ENCODE measurements at places on chromosomes 7 and 10.

GRCh38 chr10:61990761-61991135, 89.2 kb downstream of the ARID5B start:
- no peak for DNase-seq

- DNase-seq: peak; percentile 50
Measured at GRCh38 chr10:110410329-110411046, 87.2 kb upstream of the DUSP5 start.

DNA sequence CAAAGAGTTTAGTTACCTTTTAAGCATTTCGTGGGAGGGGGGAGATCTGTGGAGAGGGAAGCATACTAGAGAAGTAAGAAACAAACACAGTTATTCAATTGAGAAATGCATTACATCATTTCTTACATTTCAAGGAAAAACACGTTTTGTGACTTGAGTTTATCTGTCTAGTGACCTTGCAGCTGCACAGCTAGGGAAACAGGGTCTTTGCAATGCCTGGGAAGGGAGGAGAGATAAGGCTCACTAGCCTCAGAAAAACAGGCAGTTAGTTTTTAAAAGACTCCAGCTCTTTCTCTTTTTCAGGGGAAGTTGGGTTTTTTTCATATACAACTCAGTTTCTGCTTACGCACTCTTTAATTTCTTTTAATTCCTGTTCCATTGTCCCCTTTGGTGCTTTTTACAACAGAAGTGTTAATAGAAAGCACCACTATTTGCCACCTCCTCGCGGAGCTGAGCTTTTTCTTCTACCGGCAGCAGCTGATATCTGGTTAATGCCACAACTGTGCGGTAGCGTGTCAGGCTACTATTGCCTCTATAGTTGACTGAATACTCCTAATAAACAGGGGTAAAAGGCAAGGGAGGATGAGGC, 5.6 kb downstream of the CYP3A43 start:
- no peak for DNase-seq

DNA sequence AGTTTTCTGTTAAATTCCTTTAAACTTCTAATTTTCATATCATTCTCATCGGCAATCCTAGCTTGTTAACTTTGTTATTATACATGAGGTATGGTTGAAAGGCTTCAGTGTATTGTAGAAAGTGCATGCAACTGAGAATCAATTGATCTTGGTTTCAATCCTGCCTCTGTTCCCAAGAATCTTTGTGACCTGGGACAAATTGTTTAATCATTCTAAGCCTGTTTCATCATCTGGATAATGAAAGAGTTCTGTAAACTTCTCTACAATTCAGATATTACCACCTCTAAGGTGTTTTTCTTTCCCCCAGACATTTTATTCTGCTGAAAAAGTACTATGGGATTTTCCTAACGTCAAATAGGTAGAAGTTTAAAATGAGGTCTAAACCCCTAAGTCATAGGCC, 179.0 kb downstream of the RNLS start:
- DNase-seq: no peak

DNA sequence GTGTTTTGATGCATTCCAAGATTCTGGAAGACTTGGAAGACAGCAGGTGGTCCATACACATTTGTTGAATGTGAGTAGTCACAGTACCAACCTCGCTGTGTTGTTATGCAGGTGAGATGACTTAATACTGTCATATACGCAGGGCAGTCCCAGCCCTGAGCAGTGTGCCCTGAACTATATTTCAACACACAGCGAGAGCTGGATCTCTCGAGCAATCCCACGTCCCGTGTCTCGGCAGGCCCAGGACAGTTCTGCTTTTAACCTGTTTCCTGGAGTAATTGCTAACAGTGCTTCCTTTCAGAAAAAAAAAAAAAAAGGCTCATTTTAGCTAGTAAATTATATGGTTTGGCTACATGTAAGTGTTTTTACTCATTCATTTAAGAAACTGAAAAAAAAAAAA, 179.7 kb downstream of the PRKCQ start:
- peak; percentile 78 for DNase-seq

- no peak for DNase-seq
Measured at GRCh38 chr7:140683657-140684056, 10.9 kb downstream of the ADCK2 start.

DNA sequence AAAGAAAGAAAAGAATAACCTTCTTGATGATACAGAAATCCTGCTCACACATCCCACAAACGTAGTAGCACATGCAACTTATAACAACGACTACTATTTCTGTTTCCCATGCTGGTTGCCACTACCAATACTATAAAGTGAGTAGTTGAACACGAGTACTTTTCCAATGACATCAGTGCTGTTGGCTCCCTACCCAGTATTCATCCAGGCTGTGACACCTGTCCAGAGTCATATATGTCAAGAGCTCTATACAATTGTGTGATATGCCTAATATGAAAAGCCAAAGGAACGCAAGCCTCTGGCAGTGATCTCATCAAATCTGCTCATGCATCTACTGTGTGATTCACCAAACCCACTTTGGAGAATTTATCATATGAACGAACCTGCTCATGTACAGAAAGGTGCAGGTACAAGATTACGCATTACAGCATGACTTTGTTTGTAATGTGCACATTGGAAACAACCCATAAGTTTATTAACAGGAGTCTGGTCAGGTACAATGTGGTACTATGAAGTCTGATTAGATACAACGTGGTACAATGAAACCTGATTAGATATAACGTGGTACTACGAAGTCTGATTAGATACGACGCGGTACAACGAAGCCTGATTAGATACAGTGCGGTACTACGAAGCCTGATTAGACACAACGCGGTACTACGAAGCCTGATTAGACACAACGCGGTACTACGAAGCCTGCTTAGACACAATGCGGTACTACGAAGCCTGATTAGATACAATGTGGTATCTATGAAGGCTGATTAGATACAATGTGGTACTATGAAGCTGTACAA, 5.8 kb upstream of the ITIH5 start:
- DNase-seq: no peak

DNA sequence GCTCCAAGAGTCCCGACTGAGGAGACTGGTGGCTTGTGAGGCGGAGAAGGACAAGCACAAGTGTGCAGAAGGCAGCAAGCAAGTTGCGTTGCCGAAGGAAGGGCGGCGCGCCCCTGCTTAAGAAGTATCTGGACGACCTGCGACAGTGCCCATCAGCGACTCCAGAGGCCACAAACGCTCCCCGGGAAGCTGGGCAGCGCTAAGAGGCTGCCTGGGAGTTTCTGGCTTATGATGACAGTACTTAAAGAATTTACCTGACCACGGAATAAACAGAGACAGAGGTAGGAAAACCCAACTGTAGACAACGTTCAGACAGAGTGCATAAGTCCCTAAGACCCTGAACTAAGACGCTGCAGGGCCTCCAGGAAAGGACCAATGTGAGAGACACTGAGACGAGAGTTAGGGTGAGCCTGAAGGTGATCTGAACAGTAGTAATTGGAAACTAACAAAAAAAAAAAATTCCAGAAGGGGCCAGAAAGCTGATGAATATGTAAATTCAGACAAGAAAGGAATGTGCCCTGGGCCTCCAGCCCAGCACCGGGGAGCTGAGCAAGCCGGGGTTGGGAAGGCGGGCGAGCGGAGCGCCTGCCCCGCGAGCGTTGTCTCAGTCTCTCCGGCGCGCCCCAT, 1.0 kb downstream of the OSBPL3 start:
- no peak for DNase-seq

DNA sequence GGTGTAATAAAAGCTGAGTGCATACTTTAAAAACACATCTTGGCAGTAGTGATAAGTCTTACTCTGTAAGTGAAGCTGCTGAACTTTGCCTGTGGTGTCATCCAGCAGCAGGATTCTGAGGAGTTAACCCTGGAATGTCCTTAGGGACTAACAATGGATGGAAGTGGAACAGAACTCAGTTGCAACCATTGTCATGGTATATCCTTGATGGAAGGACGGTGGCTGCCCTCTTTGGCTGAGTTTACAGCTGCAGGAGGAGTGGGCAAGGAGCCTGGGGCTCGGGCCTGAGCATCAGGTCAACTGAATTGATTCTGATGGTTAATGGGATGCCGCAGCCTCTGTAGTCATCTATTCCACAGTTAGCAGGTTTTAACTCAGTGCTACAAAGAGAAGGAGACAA, 56.2 kb downstream of the MRC1 start:
- DNase-seq: no peak

DNA sequence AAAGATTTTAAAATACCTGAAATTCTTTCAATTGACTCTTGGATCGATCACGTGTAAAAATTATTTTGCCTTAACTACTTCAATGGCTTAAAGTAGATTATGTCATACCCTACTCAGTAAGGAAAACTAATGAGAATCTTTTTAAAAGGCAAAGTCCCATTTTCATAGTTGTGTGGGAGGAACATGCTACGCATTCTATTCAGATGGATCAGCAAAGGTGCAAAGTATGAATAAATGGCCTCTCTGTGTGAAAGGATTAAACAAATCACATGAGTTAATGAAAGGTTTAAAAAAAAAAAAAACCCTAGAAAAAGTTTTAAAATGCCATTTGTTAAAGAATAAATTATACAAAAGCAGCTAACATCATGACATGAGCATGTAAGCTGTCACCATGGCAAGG, 77.1 kb downstream of the ENO4 start:
- DNase-seq: no peak

- no peak for DNase-seq
Measured at GRCh38 chr7:26723129-26723528, 141.3 kb downstream of the SKAP2 start.

GRCh38 chr7:44976040-44976745, 2.6 kb downstream of the MYO1G start:
- peak; percentile 15 for DNase-seq

DNA sequence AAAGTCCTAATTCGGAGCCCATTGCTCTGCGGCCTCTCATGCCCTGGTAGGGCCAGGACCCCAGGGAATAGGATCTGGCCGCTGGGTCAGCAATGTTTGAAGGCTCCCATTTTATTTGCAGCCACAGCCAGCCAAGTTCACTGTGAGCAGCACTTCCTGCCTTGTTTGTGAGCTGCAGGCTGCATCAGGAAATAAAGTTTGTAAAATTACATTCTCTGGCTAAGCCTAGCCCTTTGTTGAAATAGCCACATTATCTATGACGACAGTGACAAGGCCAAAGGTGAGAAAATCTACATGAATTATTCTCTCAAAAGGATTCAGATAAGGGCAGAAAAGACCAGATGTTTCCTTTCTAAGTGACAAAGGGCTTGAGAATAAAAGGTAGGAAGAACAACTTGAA, 23.7 kb upstream of the ITGB1 start:
- no peak for DNase-seq

- no peak for DNase-seq
Measured at GRCh38 chr10:35910234-35910633, 268.1 kb upstream of the FZD8 start.

- DNase-seq: no peak
Measured at GRCh38 chr10:75166623-75166972, 44.0 kb upstream of the VDAC2 start.

GRCh38 chr7:24572393-24572996, 757 bp upstream of the PALS2 start:
- DNase-seq: no peak

- peak; percentile 16 for DNase-seq
Measured at GRCh38 chr7:75729851-75730274, 8.9 kb downstream of the HIP1 start.

DNA sequence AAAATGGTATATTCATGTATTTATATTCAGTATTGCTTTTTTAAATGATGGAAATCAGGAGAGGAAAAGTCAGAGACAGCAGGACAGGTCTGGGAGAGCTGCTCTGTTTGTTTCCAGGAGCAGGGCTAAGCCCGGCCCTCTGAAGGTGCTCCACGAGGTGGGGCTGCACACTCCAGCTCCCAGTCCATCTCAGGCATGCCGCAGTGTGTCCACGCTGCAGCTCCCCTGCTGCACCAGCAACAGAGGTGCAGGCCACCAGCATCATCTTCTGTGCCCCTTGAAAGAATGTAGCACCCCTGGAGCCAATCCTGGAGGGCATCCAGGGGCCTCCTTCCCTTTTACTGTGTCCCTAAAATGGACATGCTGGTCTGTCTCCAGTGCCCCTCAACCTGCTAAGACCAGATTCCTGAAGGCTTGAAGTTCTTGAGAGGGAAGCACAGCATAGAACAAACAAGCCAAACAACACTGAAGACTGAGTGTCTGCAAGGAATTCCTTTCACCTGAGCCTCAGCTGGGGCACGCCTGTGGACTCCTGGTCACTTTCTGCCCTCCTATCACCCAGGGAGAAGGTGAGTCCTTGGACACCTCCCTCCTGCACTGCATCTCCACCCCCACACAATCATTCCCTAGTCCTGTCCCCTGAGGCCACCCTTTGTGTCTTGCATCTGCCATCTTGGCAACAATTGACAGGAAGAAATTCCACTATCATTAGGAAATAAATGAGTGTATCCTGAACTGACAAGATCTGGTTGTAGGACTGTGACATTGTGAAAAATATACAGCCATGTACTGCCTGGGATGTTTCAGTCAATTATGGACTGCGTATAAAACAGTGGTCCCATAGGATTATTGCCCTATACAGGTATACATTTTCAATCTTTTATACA, 100.5 kb downstream of the CXCL12 start:
- DNase-seq: no peak

DNA sequence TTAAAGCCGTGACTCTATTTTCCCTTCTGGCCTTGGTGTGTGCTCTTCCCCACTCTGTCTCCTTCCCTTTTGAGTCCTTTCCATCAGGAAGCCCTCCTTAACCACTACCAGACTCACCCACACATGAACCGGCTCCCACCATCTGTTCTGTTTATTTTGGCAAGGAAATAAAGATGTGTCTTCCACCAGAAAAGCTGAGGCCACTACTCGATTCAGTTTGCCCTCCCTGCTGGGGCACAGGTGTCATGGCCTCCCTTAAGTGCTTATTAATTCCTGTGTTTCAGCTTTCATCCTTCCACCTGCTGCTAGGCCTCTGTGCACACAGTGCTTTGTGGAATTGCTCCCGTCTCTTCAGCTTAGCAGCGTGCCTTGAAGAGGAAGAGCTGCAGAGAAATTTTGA, 16.7 kb downstream of the POR start:
- DNase-seq: no peak

DNA sequence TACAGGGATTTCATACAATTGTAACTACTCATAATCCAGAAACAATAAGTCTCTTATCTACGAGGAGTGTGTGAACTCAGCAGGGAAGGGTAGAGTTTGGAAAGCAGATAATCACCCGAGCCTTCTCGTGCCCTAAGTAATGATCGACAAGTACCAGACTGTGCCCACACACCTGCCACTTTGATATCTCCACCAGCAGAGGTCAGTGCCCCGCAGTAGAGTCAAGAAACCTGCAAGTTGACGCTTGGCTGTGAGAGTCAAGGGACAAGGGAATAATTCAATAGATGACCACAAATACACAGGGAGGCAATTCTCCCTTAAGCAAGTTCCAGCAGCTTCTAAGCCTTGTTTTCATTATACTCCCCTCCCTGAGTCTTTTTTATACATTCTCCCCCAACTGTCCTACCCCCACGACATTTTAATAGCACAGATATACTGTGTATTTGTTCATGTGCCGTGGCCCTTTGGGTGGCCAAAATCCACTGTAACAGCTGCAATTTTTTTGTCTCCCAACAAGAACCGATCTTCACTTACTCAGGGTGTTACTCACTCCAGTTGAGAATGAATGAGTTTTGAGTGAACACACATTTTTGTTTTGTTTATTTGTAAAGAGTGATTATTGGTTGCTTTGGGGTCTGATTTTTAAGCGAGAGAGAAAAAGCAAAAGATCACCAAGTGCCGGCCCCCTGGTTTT, 106.9 kb upstream of the RHEB start:
- no peak for DNase-seq

Measured in CD14-positive monocyte (primary cell).